ENCODE measurements at places on chromosomes 3 and 15. TPM values are rescaled to one million over a fixed set of nuclear protein-coding genes. Genes with fewer than 3 reads are reported as not detected.

The TLR9 gene
- total RNA-seq: not detected

The DUOXA2 gene
- not detected for total RNA-seq

The LRTM1 gene
- total RNA-seq: not detected

The MCF2L2 gene
- 0.64 TPM for total RNA-seq

The TMEM207 gene
- not detected for total RNA-seq

The TOP2B gene
- total RNA-seq: 86.7 TPM

The ACKR4 gene
- 9.5 TPM for total RNA-seq

The PTPRG gene
- 41.0 TPM for total RNA-seq

The CCRL2 gene
- 0.64 TPM for total RNA-seq

The DOCK3 gene
- under 0.01 TPM for total RNA-seq

The GCHFR gene
- total RNA-seq: 2.6 TPM

The PRTG gene
- 6.9 TPM for total RNA-seq

The CGGBP1 gene
- total RNA-seq: 81.2 TPM

The SAMD7 gene
- not detected for total RNA-seq

The GREM1 gene
- total RNA-seq: 527 TPM

The TMEM42 gene
- 13.0 TPM for total RNA-seq

The HCLS1 gene
- total RNA-seq: 4.8 TPM

The LYSMD2 gene
- 10.8 TPM for total RNA-seq

The GLDN gene
- 0.32 TPM for total RNA-seq

The GTPBP8 gene
- 40.6 TPM for total RNA-seq

The SYNM gene
- total RNA-seq: 8.4 TPM

The LRRN1 gene
- under 0.01 TPM for total RNA-seq

The GOLGA8O gene
- total RNA-seq: 0.43 TPM

The CHRFAM7A gene
- total RNA-seq: under 0.01 TPM

The TMCO5A gene
- not detected for total RNA-seq

The PIGBOS1 gene
- total RNA-seq: 7.3 TPM

The ANKRD63 gene
- total RNA-seq: not detected

The DUOX1 gene
- total RNA-seq: not detected
